ENCODE measurements at places on chromosomes 6 and 20.

GRCh38 chr20:60101891-60102281, 143.7 kb downstream of the CDH26 start:
- no peak for DNase-seq

GRCh38 chr6:133806382-133807140, 82.4 kb upstream of the TCF21 start:
- no peak for DNase-seq

DNA sequence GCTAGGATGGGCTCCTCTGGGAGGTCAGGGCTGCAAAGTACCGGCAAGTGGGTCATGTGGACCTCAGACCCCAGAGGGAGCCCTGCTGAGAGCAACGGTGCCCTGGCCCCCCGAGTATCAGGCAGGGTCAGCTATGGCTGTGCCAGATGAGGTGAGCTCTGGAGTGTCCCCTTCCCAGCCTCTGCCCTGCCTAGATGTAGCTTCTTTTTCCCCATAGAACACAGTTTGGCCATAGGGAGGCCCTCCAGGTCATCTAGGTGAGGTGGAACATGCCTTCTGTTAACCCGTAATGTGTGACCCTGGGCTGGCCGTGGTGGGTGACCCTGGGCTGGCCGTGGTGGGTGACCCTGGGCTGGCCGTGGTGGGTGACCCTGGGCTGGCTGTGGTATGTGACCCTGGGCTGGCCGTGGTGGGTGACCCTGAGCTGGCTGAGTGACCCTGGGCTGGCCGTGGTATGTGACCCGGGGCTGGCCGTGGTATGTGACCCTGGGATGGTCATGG, 21.2 kb upstream of the PCMTD2 start:
- no peak for DNase-seq

GRCh38 chr6:143164565-143165105, 103.9 kb downstream of the AIG1 start:
- DNase-seq, result no peak

DNA sequence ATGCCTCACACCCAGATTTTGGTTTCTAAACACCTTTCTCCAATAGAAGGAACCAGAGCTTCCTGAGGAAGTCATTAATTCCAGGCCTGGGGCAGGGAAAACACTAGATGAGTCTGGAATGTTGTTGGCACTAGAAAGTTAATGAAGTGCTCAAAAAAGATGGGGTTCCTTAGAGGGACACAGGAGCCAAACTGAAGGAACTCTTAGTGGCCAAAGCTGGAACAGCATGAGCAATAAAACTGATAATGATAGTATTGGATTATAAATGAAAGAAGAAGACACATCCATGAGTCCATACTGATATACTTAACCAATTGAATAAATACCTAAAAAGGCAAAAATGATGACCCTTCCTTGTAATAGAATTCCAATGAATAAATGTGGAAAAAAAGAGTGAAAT, 4.4 kb downstream of the IL20RA start:
- DNase-seq, result no peak

DNA sequence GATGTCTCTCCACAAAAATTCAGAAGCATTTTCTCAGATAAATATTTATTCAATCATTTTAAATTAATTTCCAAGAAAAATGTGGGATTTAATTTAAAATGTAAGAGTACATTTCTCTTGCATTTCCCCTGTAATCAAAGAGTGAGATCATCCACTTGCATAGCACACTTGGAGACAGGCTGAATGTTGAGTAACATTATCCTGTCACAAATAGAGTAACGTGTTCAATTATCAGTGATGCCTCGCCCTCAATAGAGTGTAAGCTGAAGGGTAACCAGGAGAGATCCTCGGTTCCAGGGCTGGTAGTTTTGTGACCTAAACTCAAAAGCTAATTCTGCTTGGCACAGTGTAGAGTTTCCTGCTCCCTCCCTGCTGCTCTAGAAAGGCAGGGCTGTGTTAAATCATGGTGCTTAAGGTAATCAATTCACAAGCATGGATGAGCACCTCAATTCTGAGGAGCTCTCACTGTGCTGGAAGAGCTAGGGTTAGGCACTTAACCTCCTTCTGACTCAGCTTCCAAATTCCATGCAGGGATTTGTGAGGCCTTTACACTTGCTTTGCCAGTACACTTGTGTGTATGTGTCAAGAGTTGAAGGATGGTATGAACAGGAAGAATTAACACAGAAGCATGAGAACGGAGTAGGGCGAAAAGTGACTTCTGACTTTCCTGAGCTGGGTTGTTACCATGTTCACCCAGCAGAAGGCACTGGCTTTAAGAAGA, 56.6 kb downstream of the MMUT start:
- DNase-seq, result no peak

DNA sequence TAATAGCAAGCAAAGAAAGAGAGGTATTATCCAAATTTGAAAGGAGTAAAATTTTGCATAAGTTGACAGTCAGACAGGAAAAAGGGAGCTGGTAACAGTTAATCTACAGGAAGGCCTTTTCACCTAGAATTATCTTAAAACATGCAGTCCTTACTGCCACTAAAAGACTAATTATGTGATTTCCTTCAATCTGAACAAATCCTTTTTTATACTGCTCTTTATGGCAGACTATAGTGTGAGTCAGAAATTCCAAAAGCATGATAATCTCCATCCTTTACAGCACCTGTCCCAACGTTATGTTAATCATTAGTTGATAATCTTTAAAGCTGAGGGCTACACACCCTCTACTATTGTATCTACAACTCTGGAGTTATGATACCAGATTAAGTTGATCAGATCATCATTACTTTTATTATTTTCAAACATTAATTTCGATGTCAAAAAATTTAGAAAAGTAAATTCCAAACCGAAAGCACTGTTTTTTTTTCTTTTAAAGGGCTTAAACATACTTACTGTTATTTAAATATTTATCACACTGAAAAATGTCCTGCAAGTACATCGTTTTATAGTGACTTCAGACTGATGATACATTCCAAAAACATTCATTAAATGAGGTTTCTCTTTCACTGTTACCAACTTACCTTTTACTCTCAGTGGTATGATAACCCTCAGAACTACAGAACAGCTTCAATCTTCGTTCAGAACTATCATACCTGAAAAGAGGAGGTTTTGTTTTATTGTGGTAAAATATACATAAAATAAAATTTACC, 33.2 kb upstream of the AKAP7 start:
- DNase-seq, result no peak

GRCh38 chr20:5550733-5551529, 199.3 kb upstream of the SHLD1 start:
- DNase-seq, result no peak

GRCh38 chr6:166663568-166663967, 36.5 kb upstream of the RPS6KA2 start:
- DNase-seq, result no peak

- no peak for DNase-seq
Observed at GRCh38 chr20:53922901-53923314, 147.5 kb downstream of the BCAS1 start.

GRCh38 chr20:14491436-14491835, 154.0 kb upstream of the FLRT3 start:
- DNase-seq, result no peak

DNA sequence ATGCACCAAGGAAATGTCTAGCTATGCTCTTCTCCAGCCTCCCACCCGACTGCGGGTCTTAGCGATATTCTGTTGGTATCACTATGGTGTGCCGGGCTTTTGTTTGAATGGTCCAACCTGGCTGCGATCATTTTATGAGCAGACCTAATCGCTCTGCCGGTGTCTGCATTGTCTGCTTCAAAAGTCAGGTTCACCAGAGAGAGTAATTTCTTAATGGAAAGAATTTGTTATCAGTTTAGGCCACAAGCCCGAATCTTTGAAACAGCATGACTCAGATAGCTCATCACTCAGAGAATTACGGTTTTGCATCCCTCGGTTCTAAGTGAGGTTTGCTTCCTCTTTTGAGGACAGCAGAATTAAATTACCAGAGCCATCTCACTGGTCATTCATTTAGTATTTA, 521.0 kb upstream of the ARID1B start:
- DNase-seq, result no peak

DNA sequence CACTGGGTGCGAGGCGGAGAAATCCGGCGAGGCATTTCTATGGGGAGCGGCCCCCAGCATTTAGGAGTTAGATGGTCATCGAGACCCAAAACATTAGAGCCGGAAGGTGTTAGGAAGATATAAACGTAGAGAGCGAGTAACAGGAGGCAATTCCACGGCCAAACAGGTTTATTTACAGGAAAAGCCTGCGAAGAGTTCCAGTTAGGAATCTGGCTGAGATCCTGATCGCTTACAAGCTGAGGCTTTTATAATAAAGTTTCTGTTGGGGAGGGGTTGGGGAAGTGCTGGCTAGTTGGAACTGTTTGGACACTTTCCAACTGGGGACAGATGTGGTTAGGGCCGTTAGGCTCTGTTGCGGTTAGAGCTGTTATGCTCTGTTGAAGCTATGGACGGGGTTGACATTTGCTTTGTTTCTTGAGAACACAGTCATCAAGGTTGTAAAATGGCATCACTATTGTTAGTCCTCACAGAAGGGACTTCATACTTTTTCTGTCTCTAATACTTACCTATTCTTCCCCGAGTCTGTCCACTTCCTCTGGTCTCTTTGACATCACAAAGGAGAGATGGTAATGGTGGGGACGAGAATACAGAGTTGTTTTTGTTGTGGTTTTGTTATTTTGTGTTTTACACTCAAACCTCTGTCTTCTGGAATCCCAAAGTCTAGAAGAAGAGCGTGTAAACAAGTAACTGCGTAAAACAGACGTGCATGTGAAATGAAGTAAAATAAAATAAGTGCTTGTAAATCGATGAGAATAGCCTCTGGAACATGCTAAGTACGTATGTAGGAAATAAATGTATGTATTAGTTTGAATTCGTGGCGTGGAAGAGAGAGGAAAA, 554 bp upstream of the ZSCAN31 start:
- no peak for DNase-seq

GRCh38 chr6:4964675-4965561, 38.9 kb downstream of the RPP40 start:
- no peak for DNase-seq

- no peak for DNase-seq
Observed at GRCh38 chr6:111566222-111566734, 39.4 kb downstream of the TRAF3IP2 start.

DNA sequence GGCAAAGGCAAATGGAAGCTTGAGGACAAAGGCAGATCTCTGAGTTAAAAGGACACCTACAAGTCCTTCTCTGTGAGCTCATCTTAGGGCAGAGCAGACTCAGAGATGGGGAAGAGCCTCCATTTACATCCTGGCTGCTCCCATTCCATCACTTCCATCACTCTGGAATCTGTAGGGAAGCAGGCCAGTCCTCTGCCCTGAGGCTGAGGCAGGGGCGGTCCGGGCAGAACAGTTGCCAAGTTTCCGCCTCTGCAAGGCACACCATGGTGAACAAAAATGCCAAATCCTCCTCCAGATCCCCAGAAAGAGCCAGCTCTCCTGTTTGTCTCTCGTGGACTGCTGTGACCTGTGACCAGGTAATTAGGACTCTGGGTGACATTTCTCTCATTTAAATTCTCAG, 209.6 kb upstream of the SSTR4 start:
- no peak for DNase-seq

GRCh38 chr20:48706116-48706656, 121.6 kb downstream of the PREX1 start:
- no peak for DNase-seq

DNA sequence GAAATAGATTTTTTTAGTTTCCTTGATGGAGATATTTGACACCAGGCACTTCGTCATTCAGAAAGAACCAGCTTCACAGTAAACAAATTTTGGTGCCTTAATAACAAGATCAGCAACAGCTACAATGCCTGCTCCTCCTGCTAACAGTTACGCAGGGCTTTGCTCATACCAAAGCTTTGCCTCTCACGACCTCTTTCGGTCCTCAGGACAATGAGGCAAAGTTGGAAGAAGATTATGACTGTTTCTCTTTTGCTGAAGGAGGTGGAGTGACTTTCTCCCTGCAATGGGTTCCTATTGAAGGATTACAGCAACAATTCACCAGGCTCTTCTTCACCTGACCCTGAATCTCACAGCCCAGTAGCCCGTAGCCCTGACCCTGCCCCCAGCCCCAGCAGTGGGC, 440.1 kb downstream of the PREX1 start:
- DNase-seq, result no peak

- no peak for DNase-seq
Observed at GRCh38 chr6:87935196-87935595, 112.4 kb upstream of the SPACA1 start.

- no peak for DNase-seq
Observed at GRCh38 chr6:53792016-53792415, 2.8 kb upstream of the LRRC1 start.

DNA sequence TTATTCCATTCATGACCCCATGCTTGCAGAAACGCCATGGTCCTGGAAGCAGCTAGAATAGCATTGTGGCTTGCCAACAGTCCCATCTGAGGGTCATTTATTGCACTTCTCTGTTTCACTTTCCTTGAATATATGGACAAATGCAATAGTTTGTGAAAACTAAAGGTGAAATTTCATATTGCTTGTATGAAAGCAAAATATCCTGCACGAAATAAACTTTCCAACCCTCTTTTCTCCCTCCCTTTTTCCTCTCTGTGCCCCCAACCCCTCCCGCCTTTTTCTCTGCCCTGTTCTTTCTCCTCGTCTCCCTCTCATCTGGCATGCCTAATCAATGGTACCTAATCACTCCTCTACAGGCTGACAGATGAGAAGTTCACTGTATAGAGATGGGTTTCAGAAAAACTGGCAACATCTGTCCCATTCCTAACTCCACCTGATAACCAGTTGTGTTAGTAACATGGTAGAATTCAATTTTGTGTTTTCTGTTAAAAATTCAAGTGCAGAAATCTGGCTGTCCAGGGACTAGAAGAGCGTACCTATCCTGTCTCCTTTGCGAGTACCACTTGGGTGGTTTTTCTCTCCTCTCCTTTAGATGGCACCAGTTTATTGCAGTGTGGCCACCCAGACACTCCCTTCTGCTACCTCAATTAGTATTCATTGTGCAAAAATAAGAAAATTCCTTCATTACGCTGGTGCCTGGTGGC, 198.6 kb downstream of the FOXA2 start:
- peak; percentile 84 for DNase-seq

- peak; percentile 81 for DNase-seq
Observed at GRCh38 chr20:44746367-44747165, 901 bp downstream of the KCNK15 start.

DNA sequence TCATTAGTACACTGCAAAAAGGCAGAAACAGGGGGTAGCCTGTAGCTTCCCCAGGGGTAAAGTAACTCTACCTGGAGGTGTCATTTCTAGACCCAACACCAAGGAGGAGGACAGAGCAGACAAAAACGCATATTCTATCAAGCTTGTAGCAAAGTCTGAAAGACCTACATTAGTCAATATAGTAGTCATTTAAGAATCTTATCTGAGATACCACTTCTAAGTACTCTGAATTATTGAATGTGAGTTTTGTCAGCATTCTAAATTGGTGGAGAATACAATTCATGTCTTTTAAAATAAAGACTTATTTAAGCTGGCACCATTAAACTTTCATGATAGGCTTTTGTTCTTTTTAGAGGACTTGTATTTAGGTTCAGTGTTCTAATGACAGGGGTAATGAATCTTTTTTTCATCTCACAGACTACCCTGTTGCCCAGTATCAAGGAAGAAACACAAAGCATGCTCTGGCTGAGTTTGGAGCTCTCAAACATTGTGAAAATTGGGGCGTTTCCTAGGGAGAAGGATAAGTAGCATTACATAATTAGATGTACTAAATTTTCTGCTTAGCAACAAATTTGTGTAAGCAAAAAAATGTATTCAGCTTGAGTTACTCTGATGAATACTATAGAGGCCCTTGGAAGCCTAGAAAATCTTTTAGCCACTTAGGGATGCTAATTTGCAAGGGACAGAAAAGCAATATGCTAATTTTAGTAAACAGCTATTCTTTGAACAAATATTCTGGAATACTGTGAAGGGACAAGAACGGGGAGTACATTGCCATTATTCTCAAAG, 255.4 kb upstream of the HSF2 start:
- no peak for DNase-seq

- no peak for DNase-seq
Observed at GRCh38 chr6:45432977-45433376, 55.2 kb upstream of the SUPT3H start.

Data from NCI-H2081 treated with DMSO at 0.1 percent for 48 hours (cell line).